ENCODE measurements at places on chromosomes 7 and 10.

GRCh38 chr10:103681617-103682399 lies 173.6 kb downstream of the SH3PXD2A start:
- DNase-seq, result no peak

DNA sequence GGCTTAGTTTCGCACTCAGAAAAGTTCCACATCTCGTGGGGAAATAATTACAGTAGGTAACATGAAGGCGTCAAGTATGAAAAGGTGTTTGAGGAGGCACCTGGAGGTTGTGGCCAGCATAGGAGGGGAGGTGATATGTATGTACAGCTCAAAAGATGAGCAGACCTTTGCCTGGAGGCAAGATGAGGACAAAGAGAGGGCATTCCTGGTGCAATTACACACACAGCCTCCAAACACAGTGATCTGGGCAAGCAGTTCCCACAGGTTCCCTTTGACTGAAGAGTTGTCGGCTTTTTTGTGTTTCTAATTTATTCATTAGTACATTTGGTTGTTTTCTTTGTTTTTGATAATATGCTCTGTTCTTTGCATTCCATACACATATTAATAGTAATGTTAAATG lies 46.9 kb downstream of the CDK14 start:
- no peak for DNase-seq

DNA sequence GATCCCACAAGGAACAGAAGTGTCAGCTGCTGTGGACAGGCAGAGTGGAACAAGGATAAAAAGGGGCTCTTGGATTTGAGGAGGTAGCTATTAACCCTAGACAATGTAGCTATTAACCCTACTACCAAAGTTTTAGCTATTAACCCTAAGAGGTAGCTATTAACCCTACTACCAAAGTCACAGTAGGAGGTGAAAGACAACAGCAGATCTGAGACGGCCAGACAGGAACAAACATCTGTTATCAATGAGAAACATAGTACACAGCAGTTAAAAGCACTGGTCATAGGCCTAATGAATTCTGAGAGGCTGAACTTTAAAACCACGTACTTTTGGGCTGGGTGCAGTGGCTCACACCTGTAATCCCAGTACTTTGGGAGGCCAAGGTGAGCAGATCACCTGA lies 11.9 kb downstream of the ERCC6 start:
- DNase-seq, result no peak

GRCh38 chr10:54203401-54203800 lies 597.6 kb downstream of the PCDH15 start:
- no peak for DNase-seq

DNA sequence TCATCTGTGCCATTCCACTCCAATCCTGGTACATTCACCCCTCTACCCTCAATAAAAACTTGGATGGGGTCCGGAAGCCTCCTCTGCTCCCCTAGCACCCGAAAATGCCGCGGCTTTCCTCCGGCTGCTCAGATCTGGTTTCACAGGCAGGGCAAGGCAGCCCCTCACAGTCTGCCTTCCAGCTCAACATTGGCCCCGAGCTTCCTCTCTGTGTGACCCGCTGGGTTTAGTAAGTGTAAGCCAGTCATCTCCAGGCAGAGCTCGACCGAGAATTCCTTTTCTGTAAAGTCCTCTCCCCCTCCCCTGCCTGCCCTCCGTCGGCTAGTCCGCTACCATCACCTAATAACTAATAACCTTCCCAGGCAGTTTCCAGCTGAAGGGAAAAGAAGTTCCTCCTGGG lies 3.4 kb downstream of the INHBA start:
- DNase-seq, result no peak

DNA sequence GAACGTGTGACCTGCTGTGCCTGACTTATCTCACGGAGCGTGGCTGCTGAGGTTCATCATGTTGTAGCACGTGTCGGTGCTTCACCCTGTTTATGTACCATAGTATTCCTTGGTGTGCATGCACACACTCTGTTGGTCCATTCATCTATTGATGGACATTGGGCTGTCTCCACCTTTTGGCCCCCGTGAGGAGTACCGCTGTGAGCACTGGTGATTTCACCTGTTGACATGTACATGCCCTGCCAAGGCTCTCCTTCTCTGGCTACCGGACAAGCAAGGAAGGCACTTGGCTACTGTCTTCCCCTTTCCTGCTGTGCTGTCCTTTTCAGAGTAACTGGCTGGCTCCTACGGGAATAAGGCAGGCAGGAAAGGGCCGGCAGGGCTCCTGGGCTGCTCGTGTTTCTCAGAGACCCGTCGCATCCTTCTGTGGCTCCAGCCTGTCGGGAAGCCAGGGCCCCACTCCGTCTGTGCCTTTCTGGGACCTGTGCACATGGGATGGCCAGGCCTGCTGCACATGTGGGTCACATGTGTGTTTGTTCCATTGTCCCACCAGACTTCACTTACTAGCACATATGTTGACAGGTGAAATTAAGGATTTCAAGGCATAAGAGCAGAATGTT lies 17.8 kb upstream of the TBRG4 start:
- DNase-seq, result no peak

DNA sequence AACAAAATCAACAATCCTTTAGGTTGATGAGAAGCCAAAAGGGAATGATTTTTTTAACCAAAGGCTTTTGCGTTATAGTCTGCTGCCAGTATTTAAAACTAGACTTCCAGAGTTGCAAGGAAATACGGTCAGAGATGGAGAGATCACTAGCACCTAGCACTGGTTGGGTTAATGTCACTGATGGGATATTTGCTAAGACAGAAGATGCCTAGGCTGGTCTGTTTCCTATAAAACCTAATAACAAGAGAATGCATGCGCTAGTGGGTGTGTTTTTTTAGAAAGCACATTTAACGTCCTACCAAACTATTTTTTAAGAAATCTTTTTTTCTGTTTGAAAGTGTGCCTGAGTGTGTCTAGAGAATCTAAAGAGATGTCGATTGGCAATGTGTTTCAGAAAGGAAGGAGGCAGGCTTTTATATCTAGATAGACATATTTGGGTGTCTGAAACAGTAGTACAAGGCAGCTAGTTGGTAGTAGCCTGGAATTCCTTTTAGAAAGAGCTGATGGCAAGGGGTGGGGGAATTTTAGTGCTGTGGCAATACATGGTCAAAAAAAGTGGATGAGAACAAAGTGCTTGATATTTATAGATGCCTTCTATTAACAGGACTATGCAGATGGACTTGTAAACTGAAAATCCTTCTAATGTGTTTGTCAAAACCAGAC lies 863 bp downstream of the CALD1 start:
- no peak for DNase-seq

DNA sequence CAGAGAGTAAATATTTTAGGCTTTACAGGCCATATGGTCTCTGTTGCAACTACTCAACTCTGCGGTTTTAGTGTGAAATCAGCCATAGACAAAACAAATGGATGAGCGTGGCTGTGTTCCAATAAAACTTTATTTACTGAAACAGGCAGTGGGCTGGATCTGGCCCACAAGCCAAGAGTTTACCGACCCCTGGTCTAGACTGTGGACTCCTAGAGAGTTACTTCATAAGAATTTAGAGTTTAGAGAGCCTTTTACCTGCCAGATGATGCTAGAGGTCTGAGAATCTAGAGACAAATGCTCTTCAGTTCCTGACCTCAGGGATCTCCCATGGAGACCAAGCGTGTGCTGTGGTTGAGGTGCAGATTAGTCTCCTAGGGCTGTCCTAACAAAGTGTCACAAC lies 174.8 kb downstream of the PTEN start:
- DNase-seq, result no peak

DNA sequence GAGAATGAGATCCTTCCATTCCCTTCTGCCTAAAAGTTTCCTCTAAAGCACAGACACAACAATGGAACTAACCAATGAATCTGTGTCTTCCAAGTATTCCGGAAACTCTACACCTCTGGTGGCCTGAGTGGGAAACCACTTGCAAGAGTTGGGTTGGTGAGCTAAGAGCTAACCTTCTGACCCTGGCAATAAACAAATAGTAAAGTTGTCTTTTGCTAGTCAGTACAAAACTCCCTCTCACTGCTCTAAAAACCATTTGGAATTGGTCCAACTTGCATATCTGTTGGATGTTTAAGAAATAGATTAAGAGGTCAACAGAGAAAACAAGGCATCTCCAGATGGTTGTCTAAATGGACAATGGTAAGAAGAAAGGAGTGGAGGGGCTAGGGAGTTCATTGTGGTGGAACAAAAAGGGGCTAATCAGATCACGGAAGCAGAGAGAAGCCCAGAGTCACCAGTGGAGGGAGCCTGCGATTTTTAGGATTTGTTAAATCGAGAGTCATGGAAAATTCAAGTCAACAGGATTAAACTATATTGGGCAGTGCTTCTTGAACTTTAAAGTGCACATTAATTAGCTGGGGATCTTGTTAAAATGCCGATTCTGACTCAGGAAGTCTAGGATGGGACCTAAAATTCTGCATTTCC lies 192.3 kb downstream of the EVX1 start:
- no peak for DNase-seq

GRCh38 chr7:112176693-112177415 lies 29.3 kb downstream of the DOCK4 start:
- DNase-seq, result no peak

- DNase-seq, result no peak
Observed at GRCh38 chr10:12351447-12351846, 2.1 kb downstream of the CAMK1D start.

Data from SW 1271 (cell line).